ENCODE measurements at places on chromosomes 11 and 22.

GRCh38 chr11:27112946-27113345, 72.3 kb downstream of the BBOX1 start:
- no peak for DNase-seq

DNA sequence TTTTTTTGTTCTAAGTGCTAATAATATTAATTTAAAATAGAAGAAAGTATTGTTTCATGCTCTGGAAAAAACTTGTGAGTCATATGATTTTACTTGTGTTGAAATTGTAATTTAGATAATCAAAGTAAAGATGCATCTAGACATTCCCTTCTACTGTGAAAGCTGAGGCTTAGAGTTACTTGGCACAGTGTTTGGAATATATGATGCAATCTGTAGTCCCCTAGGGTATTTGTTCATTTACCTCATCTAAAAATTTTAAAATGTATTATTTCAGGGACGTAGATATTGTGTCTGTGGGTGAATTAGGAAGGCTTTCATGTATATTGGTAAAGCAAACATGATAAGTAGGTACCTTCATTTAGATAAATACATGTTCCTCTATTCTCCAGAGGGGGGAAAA, 793.5 kb upstream of the CNTN5 start:
- no peak for DNase-seq

DNA sequence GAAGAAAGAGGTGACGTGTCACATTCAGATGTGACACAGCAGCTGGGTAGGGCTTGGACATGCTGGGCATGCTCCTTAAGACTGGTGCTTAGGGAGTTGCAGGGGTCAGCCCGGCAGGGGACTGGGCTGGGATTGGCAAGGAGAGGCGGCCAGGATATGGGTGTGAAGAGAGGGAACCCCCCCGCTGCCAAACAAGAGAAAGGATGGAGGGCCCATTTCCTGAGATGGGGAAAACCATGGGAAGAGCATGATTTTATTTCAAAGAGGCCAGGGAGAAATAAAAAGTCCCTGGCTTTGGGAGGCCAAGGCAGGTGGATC, 5.3 kb downstream of the ATF4 start:
- no peak for DNase-seq

DNA sequence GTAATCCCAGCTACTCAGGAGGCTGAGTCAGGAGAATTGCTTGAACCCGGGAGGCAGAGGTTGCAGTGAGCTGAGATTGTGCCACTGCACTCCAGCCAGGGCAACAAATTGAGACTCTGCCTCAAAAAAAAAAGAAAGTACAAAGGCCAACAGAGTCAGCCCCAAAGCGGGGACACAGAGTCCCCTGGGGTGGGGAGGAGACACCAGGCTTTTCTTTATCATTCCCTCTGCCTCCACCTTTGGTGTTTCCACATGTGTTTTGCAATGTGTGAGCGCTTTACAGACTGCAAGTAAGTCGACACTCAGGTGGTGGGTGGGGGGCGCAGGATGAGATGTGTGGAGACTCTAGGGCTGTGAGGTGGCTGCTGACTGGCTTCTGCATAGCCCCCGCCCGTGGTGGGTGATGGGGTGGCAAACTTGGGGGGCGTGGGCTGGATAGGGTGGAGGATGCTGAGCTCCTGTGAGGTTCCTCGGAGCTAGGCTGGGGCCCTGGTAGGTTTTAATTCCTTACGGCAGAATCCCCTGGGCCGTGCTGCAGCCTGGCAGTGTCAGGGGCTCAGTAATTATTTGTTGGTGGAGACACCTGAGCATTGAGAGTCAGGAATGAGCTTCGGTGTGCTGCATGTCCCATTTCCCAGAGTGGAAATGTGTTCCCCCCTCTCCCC, 177.2 kb downstream of the CTTN start:
- no peak for DNase-seq

- DNase-seq = no peak
These were observed 17.6 kb downstream of the PRDM11 start for GRCh38 chr11:45163956-45164575.

GRCh38 chr22:48393041-48393370, 1434.7 kb downstream of the BRD1 start:
- DNase-seq = no peak

DNA sequence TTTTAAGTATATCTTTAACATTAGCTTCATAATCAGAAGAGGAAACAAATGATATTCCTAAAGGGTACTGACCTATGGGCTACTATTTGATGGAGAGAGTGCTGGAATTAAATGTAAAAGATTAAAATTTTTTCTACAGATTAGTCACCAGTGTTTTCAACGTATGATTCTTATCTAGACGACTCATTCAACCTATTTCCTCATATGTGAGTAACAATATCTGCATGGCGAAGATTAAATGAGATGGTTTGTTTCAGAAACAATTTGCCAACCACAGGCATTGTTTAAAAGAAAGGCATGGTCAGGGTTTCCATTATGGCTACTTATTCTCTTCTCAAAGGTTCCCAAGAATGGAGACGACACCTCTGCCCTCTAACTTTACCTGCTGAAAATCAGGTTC, 20.4 kb downstream of the OR56B4 start:
- no peak for DNase-seq

- no peak for DNase-seq
These were observed 126.1 kb downstream of the TRIM29 start for GRCh38 chr11:120011836-120012235.

DNA sequence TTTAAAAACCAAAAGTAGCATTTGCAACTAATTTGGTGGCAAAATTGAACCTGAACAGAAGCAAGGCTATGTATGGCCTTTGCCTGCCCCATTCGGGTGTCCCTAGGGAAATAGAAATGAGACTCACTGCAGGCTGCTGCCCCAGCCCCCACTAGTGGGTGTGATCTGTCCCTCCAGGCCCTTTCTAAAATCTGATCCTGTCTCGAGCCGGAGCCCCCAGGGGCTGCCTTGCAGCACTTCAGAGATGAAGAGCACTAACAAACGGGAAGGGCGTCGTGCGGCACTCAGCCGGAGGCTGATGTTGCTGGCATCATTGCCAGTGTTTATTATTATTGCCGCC, 43.2 kb downstream of the CD82 start:
- DNase-seq = no peak

DNA sequence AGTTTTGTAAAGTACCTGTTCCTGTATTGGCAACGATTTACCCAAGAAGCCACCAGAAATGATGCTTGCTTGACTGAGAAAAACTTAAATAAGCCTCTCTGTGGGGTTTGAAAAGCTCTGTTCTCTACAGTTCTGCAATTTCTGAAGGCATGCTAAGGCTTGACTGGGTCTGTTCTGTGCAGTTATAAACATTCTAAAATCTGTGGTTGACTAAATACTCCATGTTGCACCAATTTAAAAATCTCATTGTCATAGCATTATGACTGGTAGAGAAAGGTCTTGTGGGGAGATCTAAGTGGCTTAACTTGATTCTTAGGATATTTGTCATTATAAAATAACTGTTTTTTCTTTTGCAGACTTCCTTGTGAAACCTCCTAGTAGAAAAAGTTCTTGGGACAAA, 73.7 kb downstream of the MTMR3 start:
- DNase-seq = no peak

- DNase-seq = no peak
These were observed 58.3 kb downstream of the GRIK4 start for GRCh38 chr11:120569861-120570260.

GRCh38 chr11:101127699-101128570, 1.7 kb downstream of the PGR start:
- DNase-seq = no peak

DNA sequence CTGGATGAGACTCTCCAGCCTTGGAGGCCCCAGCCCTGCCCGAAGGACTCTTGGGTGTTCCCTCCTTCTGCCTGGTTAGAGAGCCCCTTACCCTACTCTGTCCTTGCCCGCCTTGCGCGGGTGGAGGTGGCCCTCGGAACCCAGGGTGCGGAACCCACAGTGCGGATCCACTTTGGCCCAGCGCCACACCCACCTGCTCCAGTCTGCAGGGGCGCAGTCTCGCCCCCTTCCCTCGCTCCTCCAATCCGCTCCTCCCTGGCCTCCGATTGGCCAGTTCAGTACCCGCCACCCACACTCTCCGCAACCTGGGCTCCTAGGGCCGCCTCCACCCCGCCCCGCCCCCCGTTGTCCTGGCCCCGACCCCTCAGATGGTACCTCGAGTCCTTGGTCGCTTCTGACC, 2.4 kb downstream of the CAPN1 start:
- DNase-seq = no peak

GRCh38 chr22:38080850-38081635, 2.9 kb downstream of the SLC16A8 start:
- DNase-seq = no peak

- no peak for DNase-seq
These were observed 13.2 kb upstream of the OSBPL5 start for GRCh38 chr11:3178349-3178748.

DNA sequence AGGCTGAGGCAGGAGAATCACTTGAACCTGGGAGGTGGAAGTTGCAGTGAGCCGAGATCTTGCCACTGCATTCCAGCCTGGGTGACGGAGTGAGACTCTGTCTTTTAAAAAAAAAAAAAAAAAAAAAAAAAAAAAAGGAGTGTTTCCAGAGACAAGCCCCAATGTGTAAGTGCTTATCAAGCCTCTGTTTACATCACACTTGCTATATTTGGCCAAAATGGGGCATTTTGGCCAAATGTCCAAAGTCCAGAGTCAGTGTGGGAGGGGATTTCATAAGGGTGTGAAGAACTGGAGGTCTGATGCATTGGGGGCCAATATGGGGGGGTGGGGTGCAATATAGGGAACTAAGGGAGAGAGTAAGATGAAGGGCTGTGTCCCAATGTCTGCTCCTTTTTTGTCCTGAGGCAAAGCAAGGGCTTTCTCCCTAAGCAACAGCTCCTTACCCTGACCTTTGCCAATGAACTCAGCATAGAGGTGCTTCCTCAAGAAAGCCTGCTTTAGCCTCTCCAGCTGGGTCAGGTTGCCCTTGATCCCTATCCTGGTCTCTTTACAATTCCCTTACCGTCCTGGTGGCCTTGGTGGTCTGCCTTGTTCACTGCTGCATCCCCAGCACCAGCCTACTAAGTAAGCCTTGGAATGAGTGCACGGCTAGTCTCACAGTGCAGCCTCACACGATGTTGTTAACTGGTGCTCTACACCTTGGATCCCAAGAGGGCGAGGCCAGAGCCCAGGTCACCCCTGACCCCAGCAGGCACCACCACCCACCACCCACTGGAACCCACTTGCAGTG, 14.1 kb upstream of the BCR start:
- DNase-seq = no peak

Measured in effector memory CD8-positive, alpha-beta T cell (primary cell).